ENCODE measurements at places on chromosomes 3 and 15.

DNA sequence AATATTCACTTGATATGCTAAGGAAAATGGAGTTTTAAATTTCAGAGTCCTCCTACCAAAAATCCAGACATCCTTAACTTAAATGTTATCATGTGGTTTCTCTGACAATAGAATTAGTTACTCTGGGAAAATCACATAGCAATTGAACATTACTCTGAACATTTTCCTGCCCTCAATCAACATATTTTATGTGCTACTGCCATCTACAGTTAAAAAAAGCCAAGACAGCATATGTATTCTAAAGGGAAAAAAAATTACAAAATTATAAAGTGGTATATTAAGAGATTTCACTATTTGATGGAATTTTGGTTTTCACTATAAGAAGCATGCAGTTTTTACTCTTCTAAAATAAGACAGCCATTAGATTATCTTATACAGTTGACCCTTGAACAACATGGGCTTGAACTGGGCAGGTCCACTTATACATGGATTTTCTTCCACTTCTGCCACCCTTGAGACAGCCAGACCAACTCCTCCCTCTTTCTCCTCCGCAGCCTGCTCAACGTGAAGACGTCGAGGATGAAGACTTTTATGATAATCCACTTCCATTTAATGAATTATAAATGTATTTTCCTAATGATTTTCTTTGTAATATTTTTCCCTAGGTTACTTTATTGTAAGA is 122.3 kb downstream of the ATP1B3 start:
- DNase-seq: peak; percentile 55

DNA sequence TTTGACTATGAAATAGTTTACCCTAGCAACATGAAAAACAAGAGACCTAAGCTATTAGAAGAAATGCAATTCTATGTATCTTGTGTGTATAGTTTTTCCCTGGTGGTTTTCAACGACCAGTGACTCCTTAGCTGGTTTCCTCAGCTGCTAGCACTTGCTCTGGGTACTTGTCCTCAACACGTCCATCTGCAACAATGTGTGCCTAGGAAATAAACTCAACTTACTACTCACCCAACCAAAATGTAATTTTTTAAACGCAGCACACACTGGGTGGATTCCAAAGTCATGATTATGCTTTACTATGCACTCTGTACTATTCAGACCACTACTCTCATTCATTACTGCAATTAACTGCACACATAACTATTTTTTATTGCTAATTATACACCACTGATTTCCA is 31.0 kb downstream of the CPA3 start:
- no peak for DNase-seq

DNA sequence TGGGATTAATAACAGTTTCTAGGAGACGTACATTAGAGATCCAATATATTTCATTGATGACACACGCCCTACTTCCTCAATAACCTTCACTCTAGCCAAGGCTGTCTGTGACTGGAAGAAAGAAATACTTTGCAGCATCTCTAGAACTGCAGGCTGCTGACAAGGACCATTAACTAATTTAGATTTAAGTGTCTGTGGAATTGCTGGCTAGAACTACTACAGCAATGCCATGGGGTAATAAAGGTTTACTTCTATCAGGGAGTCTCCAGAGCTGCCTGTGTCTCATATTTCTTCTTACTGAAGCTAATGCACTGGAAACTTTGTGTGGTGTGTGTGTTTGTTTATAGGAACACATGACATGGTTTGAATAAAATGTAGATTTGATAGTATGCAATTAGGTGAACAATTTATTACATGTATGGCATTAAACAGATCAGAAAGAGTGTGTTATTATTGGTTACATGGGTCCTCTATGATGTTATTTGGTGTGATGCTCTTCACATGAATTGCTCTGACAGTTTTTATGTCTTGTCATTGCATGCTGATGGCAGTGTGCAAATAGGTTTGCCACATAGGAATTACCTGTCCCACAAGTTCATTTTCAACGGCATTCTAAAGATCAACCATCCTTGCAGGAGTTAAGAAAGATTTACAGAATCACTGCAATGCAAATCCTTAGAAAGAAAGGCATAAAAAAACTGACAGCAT is 916.2 kb upstream of the CADM2 start:
- no peak for DNase-seq

DNA sequence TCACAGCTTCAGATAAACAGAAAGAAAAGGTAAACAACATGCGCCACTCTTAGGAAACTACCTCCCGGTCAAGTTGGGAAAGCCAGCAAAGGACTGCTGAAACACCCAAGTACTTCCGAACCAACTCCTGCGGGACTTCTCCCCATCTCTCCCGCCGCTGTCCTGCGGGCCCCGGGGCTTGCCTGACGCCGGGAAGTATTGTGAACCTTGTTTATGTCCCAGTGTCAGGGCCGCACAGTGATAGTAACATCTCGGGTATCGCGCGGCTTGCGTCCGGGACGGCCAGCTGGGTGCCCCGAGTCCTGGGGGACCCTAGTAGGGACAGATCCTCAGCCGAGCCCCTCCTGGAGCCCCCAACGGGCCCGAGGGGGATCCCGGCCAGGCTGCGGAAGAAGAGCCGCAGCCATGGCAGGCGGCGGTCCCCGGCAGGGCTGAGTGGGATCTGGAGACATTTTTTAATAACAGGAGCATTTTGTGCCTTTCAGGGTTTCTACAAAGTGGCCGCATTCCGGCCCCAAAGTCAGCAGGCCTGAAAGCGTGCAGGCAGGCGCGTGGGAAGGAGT is 756 bp downstream of the CLPX start:
- DNase-seq: peak; percentile 42

DNA sequence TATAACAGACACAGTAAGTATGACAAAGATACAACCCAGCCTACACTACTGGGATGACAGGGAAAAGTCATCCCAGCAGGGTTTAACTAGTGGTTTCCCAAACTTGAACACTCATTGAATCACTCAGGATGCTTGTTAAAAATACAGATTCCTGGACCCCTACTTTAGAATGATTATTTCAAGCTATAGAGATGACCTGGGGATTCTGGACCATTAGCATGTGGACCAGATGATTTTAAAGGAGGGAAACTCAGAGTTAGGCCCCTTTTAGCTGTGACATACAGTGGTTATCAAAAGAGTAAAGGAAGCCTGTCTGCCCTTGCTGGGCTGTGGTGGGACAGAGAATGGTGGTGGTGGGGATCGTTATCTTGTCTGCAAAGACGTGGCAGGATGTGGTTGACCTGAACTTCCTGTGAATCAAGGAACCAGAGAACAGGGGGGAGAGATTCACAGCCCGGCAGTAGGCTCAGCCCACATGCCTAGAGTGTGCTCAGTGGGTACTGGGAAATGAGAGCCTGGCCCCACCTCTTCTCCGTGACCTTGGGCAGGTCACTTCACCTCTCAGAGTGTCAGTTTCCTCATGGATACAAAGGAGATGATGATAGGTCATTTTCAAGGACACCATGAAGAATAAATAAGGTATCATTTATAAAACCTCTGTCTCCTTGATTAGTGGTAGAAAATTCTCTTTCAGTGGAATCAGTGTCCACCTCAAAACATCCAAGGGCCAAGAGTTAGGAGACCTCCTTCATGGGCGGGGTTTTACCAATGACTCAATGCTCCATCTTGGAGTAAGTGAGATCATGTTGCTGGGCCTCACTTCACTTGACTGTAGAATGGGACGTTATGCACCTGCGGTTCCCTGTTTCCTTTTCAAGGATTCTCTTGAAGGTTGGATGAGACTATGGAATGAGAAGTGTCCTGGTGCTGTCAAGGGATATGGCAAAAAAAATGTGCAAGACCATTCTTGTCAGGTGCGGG is 306.5 kb downstream of the RPLP1 start:
- DNase-seq: no peak
